ENCODE measurements at places on chromosomes 2 and 18.

DNA sequence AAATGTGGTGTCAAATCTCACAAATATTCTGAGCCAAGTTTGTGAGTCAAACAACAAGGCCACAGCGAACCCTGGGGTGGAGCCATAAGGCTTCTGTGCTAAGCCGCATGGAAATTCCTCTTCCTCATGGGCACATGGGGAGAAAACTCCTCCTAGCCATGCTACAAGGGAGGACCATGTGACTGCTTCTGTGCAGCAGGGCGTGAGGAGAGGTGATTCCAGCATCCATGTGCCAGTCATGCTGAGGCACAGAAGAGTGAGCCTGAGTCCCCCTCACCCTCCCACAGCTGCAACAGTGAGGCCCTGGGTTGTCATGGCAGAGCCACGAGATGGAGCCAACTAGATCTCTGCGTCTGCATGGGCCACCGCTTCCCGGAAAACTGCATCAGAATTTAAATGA, 488.8 kb upstream of the RAB6C start:
- DNase-seq, result no peak

DNA sequence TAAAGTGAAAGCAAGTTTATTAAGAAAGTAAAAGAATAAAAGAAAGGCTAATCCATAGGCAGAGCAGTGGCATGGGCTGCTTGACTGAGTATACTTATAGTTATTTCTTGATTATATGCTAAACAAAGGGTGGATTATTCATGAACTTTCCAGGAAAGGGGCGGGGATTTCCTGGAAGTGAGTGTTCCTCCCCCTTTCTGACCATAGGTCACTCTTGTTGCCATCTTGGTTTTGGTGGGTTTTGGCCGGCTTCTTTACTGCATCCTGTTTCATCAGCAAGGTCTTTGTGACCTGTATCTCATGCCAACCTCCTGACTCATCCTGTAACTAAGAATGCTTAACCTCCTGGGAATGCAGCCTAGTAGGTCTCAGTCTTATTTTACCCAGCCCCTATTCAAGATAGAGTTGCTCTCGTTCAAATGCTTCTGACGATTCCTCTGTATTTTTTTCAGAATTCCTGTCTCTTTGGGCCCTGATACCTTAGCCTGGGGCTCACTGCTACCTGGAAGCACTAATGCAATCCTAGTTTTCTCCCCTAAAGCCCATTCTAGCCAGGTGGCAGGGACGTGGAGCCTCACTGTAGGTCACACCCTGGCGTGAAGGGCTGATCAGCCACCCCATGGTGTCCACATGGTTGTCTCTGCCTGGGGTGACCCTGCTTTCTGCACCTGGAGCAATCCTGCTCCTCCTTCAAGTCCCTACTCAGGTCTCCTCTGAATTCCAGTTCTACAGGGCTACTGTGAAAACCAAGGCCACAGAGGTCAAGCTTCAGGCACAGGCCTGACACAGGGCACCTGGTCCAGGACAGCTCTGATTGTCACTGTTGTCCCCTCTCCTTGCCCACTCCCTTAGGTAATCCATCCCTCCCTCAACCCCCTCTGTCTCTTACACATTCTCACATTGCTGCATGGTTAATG, 6.0 kb upstream of the SLC35F6 start:
- peak; percentile 18 for DNase-seq

GRCh38 chr2:1101982-1102590, 151.4 kb downstream of the SNTG2 start:
- DNase-seq, result no peak

GRCh38 chr2:33391529-33392255, 84.8 kb upstream of the RASGRP3 start:
- DNase-seq, result no peak

GRCh38 chr2:232213176-232213575, 165.4 kb upstream of the ALPP start:
- DNase-seq, result no peak

GRCh38 chr18:55319459-55320193, 268.4 kb downstream of the TCF4 start:
- no peak for DNase-seq

- no peak for DNase-seq
These were observed 29.8 kb downstream of the PIEZO2 start for GRCh38 chr18:11119550-11119949.

- no peak for DNase-seq
These were observed 94.1 kb upstream of the OTOS start for GRCh38 chr2:240234503-240234951.

- DNase-seq, result no peak
These were observed 560.9 kb downstream of the LRP1B start for GRCh38 chr2:141569941-141570340.

- no peak for DNase-seq
These were observed 157.8 kb downstream of the C1D start for GRCh38 chr2:67904966-67905365.

- no peak for DNase-seq
These were observed 2.0 kb downstream of the ZNF521 start for GRCh38 chr18:25349926-25350487.

DNA sequence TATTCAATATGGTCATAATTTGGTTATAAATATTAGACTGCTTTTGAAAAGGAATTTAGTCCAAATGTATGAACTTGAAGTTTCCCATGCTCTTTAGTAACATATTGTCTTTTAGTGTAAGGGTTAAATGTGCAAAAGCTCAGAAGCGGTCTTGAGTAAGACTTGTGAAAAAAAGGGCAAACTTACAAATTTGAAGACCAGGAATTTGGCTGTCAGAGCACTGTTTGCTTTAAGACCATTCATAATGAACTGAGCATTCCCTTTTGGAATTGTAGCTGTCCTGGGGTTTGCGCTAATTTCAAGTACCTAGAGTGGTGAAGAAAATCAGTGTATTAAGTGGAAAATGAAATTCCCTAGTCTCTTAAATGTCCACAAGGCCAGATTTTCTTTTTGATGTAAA, 6.9 kb upstream of the ZEB2 start:
- no peak for DNase-seq

- no peak for DNase-seq
These were observed 80.1 kb downstream of the MYCN start for GRCh38 chr2:16020389-16021008.

DNA sequence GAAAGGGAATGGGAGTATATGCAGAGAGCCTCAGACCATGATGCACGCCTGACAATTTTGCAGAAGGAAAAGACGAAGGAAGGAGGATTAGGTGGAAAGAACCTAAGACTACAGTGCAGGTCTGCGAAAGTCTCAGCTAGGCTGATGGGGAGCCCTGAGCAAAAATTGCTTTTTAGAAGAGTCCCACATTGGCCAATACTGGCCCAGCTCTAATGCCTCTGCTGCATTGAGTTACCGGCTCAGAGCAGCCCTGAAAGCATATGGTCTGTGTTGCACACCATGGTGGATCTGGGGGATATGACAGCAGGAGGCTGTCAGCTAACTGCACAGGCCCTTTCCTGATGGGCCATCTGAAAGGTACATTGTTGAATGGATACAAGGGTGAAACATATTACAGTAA, 48.3 kb upstream of the CAVIN2 start:
- DNase-seq, result no peak

DNA sequence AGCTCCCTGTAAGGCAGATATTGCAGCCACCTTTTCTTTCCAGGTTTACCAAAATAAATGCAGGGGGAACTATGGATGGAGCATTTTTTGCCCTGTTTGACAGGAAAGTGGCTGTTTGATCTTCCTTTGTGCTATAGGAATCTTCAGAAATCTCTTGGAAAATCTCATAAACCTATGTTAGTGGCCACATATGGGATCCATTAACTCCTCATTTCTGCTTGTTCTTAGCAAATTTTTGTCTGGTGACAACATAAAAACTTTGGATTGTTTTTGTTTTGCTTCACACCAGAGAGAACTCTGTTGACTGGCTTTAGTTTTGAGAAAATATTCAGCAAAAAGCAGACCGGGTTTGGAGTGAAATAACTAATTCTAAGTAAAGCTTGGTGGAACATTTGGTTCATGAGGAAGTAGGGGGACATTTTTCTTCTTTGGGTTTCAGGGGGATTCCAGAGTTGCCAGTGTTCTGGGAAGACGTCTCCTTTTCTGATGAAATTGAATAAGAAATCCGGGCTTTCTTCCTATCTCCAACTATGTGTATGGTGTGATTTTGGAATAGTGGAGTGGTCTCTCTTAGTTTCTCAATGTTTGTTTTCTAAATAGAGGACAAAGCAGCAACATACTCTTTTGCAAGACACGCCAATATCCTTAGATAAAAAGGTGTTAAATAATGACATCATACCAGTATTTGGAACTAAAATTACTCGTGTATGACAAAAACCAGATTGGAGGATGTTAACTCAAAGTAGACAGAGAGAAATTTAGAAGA, 174.4 kb downstream of the ICOS start:
- no peak for DNase-seq

DNA sequence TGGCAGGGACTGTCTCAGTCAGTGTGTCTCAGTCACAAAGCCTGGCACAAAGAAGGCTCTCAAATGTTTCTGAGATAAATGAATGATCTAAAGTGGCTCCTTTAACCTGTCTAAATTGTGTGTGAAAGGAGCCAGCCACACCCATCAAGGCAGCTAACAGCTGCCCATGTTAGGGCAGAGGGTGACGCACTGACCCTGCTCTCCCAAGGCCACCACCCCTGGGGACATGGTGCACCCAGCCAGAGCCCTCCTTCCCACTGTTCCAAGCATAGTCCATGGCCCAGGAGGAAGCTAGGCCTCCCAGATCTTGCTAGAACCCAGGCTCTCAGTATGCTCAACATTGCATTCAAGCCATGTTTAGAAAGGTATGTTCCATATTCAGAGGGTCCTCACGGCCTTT, 100.3 kb downstream of the KLHL29 start:
- no peak for DNase-seq

- DNase-seq, result no peak
These were observed 16.7 kb downstream of the BCL2 start for GRCh38 chr18:63302636-63303405.

GRCh38 chr2:160952464-160953254, 207.6 kb upstream of the TANK start:
- no peak for DNase-seq

GRCh38 chr18:70228536-70228935, 23.0 kb upstream of the RTTN start:
- DNase-seq, result no peak

DNA sequence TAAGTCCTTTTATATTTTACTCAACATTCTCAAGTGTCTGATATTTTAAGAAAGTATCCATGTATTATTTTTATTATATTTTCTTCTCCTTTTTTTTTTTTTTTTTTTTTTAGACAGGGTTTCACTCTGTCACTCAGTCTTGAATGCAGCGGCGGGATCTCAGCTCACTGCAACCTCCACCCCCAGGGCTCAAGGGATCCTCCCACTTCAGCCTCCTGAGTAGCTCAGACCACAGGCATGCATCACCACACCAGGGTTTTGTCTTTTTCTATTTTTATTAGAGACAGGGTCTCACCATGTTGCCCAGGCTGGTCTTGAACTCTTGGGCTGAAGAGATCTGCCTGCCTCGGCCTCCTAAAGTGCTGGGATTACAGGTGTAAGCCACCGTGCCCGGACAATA, 212.1 kb downstream of the TCF4 start:
- DNase-seq, result no peak
